HEK293T (cell line): ENCODE measurements at places on chromosomes 6 and 20.

- DNase-seq = peak; percentile 39
Measured at GRCh38 chr6:120378582-120379220, 955.6 kb downstream of the TBC1D32 start.

- DNase-seq = no peak
Measured at GRCh38 chr20:19889011-19889953, 127.9 kb upstream of the NAA20 start.

- DNase-seq = no peak
Measured at GRCh38 chr6:164216368-164216767, 801.9 kb downstream of the QKI start.

DNA sequence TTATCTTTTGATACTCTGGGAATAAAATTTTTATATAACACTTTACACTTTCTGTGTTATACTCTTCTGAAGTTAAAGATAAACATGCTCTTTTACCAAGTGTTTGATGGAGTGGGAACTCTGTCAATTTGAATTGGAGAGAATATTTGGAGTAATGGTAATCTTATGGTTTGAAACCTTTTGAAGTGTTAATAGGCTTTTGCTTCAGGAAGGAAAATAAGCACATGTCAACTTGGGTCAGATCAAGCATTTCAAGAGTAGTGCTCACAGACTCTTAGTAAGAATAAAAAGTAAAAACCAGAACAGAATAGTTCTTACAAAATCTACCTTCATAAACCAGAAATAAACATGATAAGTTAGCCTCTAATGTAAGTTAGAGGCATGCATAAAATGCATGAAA lies 24.4 kb upstream of the IRAK1BP1 start:
- DNase-seq = no peak

DNA sequence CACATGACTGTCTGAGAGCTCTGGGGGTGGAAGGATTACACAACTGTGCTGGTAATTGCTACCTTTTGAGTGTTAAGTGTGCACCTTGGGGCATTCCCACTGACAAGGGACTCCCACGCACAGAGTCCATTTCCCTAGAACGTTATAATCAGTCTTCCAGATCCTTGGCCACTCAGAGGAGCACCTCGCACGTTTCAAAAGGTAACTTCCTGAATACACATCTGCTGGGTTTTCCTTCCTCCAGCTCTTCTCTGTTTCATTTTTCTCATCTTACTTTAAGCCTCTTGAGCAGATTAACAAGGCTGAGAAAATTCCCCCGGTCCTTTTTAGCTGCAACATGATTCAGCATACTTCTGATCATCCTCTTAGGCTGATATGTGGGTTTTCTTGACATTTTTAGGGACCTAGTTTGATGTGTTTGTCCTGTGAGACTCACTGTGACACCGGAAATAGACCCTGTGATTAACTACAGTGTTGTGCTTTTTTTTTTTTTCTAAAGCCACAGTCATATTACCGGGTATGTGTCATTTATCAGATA lies 98.4 kb upstream of the DUSP22 start:
- DNase-seq = no peak

GRCh38 chr6:101689156-101689555 lies 295.6 kb downstream of the GRIK2 start:
- no peak for DNase-seq

GRCh38 chr20:19336631-19337030 lies 124.2 kb downstream of the SLC24A3 start:
- no peak for DNase-seq

GRCh38 chr6:99614430-99615186 lies 8.0 kb downstream of the PRDM13 start:
- peak; percentile 69 for DNase-seq

- no peak for DNase-seq
Measured at GRCh38 chr6:158770533-158771330, 48.4 kb downstream of the EZR start.

DNA sequence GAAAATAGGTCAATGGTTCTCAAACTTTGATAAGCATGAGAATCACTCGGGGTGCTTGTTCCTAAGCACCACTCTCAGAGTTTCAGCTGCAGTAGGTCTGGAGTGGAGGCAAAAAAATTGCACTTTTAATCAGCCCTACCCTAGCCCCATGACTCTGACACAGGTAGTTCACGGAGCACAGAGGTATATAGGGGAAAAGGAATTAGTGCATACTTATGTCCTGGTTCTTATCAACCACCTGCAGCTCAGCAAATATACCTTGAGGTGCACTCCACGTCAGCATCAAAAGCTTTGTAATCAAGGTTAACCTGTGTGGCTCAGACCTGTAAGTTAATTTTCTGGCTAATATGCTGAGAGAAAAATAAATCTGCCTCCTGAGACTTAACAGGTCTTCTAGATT lies 138.8 kb upstream of the HMGN3 start:
- no peak for DNase-seq
